ENCODE measurements at places on chromosomes 7 and 10.

DNA sequence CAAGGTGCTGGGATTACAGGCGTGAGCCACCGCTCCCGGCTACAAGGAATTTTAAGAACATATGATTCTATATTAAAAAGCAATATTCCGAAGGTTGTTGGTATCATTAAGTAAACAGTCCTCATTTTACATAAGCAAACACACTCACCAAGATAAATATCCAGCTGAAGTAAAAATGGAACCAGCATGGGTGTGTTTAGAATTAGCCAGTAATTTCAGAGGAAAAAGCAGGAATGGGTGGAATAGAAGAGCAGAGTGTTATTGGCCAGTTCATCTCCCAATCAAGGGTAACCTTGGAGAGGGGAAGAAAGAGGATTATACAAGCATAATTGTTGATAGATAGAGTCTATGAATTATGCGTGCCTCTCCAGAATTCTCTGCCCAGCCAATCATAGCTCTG is 31.7 kb upstream of the MAT1A start:
- no peak for DNase-seq

DNA sequence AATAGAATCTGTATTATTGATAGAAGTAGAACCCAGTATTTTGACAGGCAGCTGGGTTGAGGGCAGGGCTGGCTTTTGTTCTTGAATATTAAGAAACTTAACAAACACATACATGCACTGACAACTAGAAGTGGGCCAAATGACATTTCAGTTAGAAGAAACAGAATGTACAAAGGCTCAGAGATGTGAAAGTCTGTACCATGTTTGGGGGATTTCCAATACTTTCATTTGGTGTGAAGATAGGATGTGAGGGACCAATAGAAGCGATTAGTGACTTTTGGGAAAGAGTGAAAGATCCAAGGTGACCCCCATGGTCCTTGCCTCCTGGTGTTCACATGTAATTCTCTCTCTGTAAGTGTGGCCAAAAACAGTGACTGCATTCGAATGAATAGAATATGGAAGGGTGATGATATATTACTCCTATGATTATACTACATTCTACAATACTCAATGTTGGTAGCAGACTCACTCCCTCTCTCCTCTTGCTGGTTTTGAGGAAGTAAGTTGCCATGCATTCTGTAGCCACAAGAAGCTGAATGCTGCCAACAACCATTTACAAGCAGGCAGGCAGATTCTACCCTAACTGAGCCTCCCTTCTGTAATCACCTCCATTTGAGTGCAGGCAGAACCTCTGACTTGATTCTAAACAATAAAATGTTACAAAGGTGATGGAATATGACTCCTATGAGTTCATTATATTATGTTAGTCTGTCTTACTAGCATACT is 151.4 kb downstream of the TMEM168 start:
- DNase-seq: no peak

DNA sequence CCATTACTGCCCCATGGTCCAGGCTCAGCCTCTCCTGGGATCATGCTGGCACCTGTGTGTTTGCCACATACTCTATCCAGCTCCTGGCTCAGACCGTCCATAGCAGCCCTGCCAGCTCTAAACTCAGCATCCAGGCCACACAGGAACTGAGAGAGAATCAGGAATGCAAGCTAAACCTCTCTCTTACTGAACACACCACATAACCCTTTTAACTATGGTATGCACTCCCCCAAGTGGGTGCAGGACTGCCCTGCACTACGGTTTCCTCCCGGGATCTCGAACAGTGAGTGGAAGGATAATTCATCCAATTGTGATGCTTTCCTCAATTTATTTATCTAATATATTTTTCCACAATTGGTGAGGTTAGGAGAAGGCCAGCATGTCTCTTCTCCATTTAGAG is 17.1 kb upstream of the ZNF800 start:
- no peak for DNase-seq

GRCh38 chr7:12942609-12943008 is 255.2 kb downstream of the ARL4A start:
- DNase-seq: no peak

DNA sequence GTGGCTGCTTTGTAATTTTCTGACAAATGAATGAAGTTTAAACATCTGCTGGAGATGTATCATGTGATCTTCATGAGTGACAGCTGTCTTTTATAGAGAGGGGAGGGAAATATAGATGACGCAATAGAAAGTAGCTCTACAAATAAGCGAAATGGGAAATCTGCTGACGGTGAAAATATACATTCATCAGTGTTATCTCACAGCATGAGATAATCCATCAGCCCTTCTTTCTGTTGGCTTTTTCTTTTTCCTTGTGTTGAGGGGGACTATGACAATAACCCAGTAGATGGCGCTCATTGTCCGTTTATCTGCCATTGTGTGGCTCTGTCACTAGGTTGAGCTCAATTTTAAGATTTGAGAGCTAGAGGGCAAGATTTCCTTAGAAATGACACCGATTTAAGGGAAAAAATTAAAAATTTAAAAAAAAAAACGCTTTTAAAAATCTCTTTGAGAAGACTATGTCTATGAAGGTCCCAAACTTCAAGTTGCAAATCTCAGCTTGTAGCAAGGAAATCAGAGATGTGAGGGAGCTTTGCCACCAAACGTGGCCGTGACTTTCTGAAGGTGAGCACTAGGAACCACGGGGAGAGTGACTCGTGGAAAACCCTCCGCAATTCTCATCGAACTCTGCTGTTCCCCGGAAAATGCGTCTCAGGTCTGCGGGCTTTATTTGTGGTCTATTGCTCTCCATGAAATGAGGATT is 114.6 kb upstream of the SFMBT2 start:
- no peak for DNase-seq

- no peak for DNase-seq
Observed at GRCh38 chr7:158372400-158373342, 215.0 kb downstream of the PTPRN2 start.

- no peak for DNase-seq
Observed at GRCh38 chr10:104318326-104318725, 19.9 kb downstream of the ITPRIP start.

DNA sequence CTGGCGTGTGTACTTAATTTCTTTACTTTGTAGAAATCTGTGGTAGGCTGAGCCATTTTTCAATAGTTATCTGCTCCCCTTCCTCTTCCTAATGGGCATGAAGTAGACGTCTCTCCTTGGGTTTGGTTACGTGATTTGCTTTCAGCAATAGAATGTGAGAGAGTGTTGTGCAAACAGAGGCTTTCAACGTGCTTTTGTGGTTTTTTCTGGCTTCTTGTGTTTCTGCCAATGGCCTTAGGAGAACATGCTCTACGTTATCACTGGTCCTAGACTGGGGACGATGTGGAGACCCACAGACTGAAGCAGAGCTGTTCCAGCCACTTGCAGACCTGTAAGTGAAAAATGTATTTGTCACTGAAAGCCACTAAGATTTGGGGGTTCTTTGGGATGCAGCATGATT is 107.2 kb upstream of the NPTX2 start:
- no peak for DNase-seq

DNA sequence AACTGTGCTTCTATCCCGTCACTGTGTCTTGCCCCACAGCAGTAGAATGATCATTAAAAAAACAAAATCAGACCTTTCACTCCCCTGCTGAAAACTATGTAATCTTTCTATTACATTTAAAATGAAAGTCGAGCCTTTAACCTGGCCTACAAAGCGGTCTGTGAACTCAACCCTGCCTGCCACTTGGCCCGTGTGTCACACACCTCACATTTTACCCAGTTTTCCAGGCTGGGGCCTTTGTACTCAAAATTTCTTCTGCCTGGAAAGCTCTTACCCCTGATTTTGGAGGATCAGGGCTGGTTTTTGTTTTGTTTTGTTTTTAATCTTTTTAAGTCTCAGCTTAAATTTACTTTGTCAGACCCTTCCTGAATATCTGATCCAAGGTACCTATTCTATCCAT is 82.1 kb downstream of the UBE2H start:
- no peak for DNase-seq

DNA sequence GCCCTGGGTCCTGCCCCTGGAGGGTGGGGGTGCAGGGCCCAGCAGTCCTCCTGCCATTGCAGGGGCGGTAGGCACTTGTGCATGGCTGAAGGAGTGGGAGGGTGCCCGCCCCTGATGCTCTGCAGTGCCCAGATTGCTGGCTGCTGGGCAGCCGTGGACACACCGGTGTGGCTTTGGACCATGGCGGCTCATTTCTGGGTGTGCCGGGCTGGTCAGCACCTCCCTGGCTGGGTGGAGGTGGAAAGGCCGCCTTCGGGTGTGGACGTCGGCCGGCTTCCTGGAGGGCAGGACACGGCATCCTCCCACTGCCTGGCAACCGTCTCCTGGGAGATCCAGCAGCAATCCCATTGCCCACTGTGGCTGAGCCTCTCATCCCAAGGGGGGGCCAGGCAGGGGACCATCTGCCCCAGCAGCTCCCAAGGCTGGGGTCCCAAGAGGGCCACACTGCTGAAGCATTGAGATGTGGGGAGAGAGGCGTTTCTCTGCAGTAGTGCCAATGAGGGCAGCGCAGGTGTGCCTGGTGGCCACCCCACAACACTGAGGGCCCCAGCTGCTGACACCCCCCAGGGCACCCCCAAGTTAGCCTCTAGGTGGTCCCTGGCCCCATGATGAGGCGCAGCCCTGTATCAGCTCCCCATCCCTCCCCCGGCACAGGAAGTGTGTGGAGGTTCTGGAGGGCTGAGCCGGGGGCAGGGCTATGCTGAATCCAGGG is 12.9 kb downstream of the TTYH3 start:
- DNase-seq: no peak

- no peak for DNase-seq
Observed at GRCh38 chr10:32377458-32378259, 30.7 kb upstream of the EPC1 start.

DNA sequence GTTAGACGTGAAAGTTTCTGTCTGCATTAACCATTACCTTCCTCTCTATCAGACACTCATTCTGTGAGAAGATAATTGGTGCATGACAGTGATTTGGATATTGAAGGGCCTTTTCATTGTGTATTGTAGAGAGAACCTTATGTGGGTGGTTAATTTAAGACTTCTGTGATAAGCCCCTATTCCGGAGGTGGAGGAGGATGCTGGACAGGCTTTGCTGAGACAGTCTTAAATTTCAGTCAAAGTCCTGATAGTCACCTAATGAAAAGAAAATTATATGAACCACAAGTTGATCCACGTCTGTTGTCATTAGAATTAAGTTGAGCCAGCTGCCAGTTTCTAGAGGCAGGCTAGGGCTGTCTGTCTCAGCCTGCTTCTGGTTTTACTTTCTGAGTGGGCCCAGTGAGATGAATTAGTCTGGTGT is 62.9 kb downstream of the CELF2 start:
- no peak for DNase-seq

GRCh38 chr7:74042746-74043522 is 15.0 kb downstream of the ELN start:
- no peak for DNase-seq

- peak; percentile 45 for DNase-seq
Observed at GRCh38 chr7:98745722-98746318, 124.0 kb downstream of the TMEM130 start.

DNA sequence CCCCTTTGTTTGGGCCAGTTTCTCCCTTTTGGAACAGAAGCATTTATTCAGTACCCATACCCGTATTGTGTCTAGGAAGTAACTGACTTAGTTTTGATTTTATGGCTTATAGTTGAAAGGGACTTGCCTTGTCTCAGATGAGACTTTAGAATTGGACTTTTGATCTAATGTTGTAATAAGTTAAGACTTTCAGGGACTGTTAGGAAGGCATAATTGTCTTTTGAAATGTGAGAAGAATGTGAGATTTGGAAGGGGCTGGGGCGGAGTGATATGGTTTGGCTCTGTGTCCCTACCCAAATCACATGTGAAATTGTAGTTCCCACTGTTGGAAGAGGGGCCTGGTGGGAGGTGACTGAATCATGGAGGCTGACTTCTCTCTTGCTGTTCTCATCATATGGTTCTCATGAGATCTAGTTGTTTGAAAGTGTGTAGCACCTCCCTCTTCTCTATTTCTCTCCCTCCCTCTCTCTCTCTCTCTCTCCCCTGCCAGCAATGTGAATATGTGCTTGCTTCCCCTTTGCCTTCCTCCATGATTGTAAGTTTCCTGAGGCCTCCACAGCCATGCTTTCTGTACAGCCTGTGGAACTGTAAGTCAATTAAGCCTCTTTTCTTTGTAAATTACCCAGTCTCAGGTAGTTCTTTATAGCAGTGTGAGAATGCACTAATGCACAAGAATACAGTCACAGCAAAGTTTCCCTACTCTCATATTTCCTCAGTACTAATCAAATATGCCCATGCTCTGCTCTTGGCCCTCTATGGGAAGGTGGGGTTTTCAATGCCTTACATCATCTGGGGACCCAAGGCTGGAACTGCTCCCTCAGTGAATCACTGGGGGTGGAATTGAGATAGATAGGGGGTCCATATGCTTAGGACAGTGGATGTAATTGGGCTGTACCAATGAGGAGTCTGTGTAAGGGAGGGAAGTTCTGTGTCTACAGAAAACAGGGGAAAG is 17.2 kb upstream of the AKR1C1 start:
- no peak for DNase-seq

GRCh38 chr7:27198138-27198841 is 1.6 kb downstream of the HOXA13 start:
- no peak for DNase-seq

GRCh38 chr7:43179393-43179792 is 66.9 kb downstream of the HECW1 start:
- DNase-seq: no peak

GRCh38 chr7:133941496-133941895 is 185.6 kb upstream of the LRGUK start:
- no peak for DNase-seq

- DNase-seq: no peak
Observed at GRCh38 chr7:6615723-6616555, 529 bp downstream of the ZNF853 start.
